ENCODE measurements at places on chromosomes 5 and 9. TPM values are rescaled to one million over a fixed set of nuclear protein-coding genes. Genes with fewer than 3 reads are reported as not detected.

Gene NSMF
- total RNA-seq: 57.6 TPM

Gene ANKRD20A1
- total RNA-seq: 1.2 TPM

- H3K4me3 ChIP-seq: no peak overlapping the region
- no peak for DNase-seq
- H3K4me1 ChIP-seq: no peaks in the 10 kb centered on the region
Observed at GRCh38 chr5:145378226-145378625, 456.9 kb downstream of the PRELID2 start.

GRCh38 chr9:129757045-129757444, 4.2 kb upstream of the PTGES start:
- H3K36me3 ChIP-seq: no peaks in the 10 kb centered on the region
- peaks cover 14% of the 10 kb centered on the region for H3K4me1 ChIP-seq
- no peak for DNase-seq
- no peak overlapping the region for H3K4me3 ChIP-seq
- peaks cover 13% of the 10 kb centered on the region for H3K27me3 ChIP-seq
- no peak overlapping the region for H3K27ac ChIP-seq

GRCh38 chr9:16417749-16418148, 452.7 kb downstream of the BNC2 start:
- no peak overlapping the region for H3K4me3 ChIP-seq
- H3K36me3 ChIP-seq: no peaks in the 10 kb centered on the region
- no peaks in the 10 kb centered on the region for H3K4me1 ChIP-seq
- no peaks in the 10 kb centered on the region for H3K27me3 ChIP-seq
- H3K27ac ChIP-seq: no peak overlapping the region
- no peak for DNase-seq

GRCh38 chr5:80711938-80712337, 57.2 kb upstream of the DHFR start:
- DNase-seq: no peak
- H3K4me1 ChIP-seq: peaks cover 18% of the 10 kb centered on the region
- no peak overlapping the region for H3K4me3 ChIP-seq
- peaks cover 41% of the 10 kb centered on the region for H3K36me3 ChIP-seq
- H3K27ac ChIP-seq: no peak overlapping the region

DNA sequence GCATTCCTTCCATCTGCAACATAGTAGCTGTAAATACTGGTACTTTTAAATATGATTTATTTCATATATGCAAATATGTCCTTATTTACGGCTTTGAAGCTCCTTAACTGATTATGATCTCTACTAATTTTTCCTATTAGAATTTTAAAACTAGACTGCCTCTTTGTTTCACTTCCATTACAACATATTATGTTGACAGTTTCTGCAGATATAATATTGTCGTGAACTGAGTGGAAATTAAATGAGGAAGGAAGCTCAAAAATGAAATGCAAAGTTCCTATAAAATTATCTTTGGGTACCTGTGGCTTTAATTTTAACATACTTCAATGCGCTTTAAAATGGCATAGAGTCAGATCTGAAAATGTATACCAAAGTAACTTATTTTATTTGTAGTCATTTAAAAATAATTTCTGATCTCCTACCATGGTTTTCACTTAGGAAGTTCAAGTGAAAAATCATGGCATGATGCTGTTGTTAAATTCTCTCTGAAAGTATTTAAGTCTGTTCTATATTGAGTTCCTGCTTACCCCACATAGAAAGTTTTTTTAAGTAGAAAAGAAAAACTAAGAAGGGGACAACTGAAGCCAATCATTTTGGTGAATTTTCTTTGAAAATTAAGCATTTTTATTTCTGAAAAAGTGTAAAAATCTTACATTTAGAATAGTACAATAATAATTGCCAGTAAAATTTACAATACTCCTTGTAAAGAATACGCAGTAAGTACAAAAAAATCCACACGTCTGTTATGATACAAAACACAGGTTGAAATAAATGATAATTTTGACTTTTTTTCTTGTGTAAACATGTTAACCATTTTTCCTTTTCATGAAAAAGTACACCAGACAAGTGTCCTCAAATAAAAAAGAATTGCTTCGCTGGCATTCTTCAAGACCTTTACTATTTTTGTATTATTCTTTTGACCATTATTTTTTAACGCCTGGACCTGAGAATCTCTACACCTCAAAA, 2.6 kb downstream of the FOXD1 start:
- no peak for DNase-seq
- H3K4me1 ChIP-seq: peaks cover 6% of the 10 kb centered on the region
- H3K27me3 ChIP-seq: peaks cover 74% of the 10 kb centered on the region
- no peak overlapping the region for H3K4me3 ChIP-seq
- no peak overlapping the region for H3K27ac ChIP-seq

GRCh38 chr5:175859422-175859821, 12.0 kb upstream of the CPLX2 start:
- peaks cover 5% of the 10 kb centered on the region for H3K27me3 ChIP-seq
- H3K36me3 ChIP-seq: no peaks in the 10 kb centered on the region
- H3K4me1 ChIP-seq: no peaks in the 10 kb centered on the region
- no peak overlapping the region for H3K4me3 ChIP-seq
- no peak overlapping the region for H3K27ac ChIP-seq

- H3K4me1 ChIP-seq: peaks cover 42% of the 10 kb centered on the region
- H3K27me3 ChIP-seq: no peaks in the 10 kb centered on the region
- DNase-seq: no peak
- H3K27ac ChIP-seq: no peak overlapping the region
Observed at GRCh38 chr5:58999804-59000203, 416.9 kb downstream of the RAB3C start.
